ENCODE measurements at places on chromosomes 4 and X.
A peak's percentile ranks its signal among the peaks of the same experiment; 100 is the strongest.

- no peak for DNase-seq
Measured at GRCh38 chr4:14787894-14788293, 214.4 kb upstream of the CPEB2 start.

- no peak for DNase-seq
Measured at GRCh38 chrX:50697691-50698090, 116.3 kb downstream of the SHROOM4 start.

- DNase-seq, result no peak
Measured at GRCh38 chr4:159268607-159269006, 165.7 kb downstream of the RAPGEF2 start.

- DNase-seq, result no peak
Measured at GRCh38 chr4:1727117-1728031, 6.1 kb downstream of the TACC3 start.

GRCh38 chr4:115418635-115419396, 305.4 kb upstream of the NDST4 start:
- DNase-seq, result no peak

GRCh38 chr4:153267890-153268289, 63.6 kb downstream of the TRIM2 start:
- DNase-seq, result no peak

GRCh38 chr4:156783966-156784365, 187.6 kb downstream of the PDGFC start:
- DNase-seq, result no peak

- no peak for DNase-seq
Measured at GRCh38 chrX:82765811-82766210, 742.3 kb upstream of the POU3F4 start.

- DNase-seq, result no peak
Measured at GRCh38 chr4:89757154-89757719, 79.7 kb downstream of the SNCA start.

- no peak for DNase-seq
Measured at GRCh38 chr4:24877868-24878635, 34.8 kb downstream of the CCDC149 start.

GRCh38 chrX:50812995-50813842, 775 bp downstream of the SHROOM4 start:
- DNase-seq, result no peak

DNA sequence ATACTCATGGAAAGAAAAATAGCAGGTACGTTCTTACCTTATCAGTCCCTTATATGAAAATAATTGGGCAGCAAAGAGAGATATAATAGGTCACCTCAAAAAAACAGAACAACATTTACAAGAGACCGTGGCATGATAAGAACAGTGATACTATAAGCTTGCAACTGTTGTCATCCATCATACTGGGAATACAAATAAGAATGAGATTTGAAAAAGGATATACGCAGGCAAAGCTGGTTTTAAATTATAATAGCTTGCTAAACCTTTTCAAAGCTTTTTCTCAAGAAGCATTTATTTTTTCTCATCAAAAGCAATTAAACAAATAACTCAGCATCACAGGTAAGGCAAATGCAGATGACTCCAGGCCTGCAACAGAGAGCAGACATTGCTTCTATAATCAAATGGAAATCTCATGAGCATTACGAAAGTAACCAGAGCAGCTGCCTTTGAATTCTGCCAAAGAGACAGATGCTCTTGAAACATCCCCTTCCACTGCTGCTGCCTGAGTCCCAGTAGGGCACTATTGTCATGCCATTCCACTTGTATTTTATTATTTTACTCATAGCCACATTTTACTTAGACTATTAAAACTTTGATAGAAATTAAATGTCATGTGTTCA, 620.6 kb upstream of the GNPDA2 start:
- no peak for DNase-seq

DNA sequence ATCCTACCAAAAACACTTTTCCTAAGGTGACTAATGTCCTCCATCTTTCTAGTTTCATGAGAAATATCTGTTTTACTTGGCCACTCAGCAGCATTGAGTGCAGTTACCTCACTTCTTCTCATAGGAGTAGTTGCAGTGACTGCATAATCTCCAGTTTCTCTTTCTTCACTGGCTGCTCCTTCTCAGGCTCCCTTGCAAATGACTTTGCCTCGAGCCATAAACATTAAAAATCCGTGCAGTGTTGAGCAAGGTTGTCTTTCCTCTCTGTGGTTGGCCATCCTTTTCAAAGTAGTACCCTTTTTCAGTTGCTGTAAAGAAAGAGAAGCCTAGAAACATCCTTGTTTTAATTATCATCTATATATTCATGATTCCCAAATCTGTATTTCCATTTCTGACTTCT, 10.2 kb upstream of the PRKG2 start:
- no peak for DNase-seq

- DNase-seq, result no peak
Measured at GRCh38 chr4:82560853-82561785, 669 bp downstream of the TMEM150C start.

- no peak for DNase-seq
Measured at GRCh38 chr4:144666539-144667175, 20.7 kb downstream of the HHIP start.

GRCh38 chr4:16752150-16752549, 146.3 kb downstream of the LDB2 start:
- DNase-seq, result no peak

GRCh38 chr4:2135083-2135482, 76.0 kb downstream of the NAT8L start:
- peak; percentile 56 for DNase-seq

GRCh38 chr4:31089815-31090214, 369.6 kb downstream of the PCDH7 start:
- DNase-seq, result no peak

DNA sequence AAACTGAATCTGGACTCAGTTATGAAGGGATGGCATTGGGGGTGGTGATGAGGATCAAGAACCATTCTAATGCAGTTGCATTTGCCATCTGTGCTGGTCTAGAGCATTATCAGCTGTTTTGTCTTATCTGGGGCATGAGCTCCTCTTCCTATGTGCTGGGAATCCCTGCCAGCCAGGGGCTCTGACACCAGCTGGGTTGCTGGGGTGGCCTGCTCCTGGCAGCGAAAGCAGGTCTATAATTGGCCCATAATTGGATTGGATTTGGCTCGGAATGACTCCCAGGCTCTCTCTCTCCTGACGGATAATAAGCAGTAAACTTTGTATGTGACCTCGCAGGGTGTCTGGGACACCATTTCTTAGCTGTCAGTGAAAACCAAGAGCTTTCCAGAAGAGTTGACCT, 34.1 kb downstream of the SMPX start:
- no peak for DNase-seq

GRCh38 chr4:41285202-41285863, 28.6 kb downstream of the UCHL1 start:
- no peak for DNase-seq

DNA sequence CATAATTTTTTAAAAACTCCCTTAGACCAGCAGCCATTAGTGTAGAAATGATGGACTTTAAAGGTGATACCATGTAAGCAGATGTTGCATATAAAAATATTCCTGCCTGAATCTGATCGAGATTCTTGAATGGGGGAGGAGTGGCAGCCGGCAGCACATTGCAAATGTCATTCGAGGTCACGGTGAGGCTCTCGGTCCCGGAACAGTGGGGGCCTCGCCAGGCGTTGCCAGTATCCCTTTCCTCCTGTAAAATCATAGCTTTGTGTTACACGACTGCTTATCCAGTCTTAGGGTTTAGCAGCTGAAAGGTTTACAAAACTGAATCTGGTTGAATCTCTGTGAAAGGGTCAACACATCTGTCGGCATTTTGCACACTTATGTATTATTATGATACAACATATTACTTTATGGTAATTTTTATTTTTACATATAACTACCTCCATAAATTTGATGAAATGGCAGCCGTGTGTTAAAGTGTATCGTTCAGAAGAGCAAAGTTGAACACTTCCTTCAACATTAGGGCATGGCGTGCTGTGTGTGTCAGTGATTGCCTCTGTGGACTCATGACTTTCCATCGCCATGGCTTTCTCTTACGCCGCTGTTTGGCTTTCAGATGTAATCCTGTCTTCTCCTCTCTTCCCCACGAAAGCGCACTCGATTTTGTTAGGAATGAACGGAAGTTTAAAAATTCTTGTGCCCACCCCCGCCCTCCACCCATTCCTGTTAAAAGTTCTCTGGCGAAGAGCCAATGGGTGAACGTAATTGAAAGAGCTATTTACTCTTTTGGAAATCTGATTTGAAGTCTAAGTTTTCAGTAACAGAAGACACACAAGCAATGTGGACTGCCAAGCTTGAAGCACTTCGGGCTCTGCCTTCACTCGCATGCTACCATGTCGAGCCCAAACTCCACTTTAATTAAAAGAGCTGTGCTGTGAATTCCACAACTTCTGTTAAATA, 114.8 kb downstream of the STOX2 start:
- no peak for DNase-seq

- DNase-seq, result no peak
Measured at GRCh38 chr4:165711912-165712311, 161.1 kb upstream of the TLL1 start.

- DNase-seq, result no peak
Measured at GRCh38 chrX:111086591-111087006, 9.4 kb upstream of the PAK3 start.

DNA sequence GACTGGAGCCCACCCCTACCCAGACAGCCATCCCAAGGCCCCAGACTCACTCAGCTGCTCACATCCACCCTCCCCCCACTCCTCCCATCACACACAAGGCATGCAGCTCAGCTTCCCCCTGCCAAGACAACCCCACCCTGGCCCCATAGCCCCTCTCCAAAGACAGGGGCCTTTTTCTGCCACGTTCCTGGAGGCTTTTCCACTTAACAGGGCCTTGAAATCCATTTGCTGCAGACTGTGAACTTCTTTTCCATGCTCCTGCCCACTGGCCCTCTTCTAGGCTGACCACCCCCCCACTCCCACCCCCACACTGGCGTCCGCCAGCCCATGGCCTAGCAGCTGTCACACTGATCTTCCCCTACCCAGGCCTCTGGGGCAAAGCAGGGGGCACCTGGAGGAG, 76.0 kb downstream of the PJA1 start:
- DNase-seq, result no peak

- DNase-seq, result no peak
Measured at GRCh38 chr4:41104155-41104554, 110.2 kb downstream of the APBB2 start.

DNA sequence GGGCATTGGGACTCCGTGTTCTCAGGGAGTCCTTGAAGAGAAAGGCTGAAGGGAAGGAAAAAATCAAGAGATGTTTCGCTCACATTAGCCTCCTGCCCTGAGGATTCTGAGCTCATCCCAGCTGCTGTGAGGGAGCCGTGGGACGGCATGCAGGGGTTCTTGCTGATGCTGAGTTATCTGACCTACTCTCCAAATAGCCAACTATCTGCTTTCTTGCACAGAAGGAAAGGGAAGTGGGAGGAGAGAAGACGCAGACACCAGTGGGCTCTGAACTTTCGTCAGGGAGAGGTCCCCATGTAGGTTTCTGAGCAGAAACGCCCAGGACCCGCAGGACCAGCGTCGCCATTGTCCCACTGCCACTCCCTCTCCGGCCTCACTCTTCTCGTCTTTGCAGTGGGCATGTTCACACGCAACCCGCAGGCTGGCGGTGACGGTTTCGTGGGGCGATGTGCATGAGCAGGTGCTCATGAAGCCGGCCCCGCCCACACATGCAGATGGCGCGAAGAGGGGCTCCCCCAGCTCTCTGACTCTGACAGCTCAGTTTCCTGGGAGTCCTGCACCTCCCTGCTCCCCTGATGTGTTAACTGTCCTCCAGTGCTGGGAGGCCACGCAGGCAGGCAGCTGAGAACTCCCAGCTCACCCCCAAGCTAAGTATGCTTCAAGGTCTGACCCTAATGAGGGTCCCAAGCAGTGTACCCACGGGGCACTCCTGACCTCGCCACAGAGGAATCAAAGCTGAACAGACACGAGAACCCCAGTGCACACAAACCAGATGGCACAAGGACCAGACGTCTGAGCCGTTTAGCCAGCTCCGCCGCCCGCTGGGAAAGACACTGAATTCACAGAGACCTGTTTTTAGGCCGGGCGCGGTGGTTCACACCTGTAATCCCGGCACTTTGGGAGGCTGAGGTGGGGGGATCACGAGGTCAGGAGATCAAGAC, 13.6 kb upstream of the ABLIM2 start:
- peak; percentile 81 for DNase-seq

GRCh38 chr4:172379834-172380233, 566.6 kb downstream of the GALNTL6 start:
- no peak for DNase-seq

DNA sequence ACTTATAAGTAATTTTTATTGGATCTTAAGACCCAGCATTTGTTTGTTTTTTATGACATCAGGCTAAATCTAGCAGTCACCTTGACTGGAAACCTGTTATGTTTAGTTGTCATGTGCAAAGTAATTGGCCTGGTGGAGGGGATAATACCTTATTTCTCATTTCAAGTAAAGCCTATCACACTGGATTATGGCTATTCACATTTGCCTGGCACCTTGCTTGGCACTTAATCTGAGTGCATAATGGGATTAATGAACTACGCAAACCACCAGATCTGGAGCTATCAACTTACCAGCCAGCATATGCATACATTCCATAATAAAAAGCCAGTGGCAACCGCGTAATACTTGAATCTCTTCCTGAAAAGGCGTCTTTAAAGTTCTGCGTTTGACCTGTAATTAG, 23.2 kb downstream of the SLC7A11 start:
- DNase-seq, result no peak

GRCh38 chrX:31314921-31315320, 243.1 kb upstream of the FTHL17 start:
- DNase-seq, result no peak

GRCh38 chr4:3145234-3145924, 70.9 kb downstream of the HTT start:
- no peak for DNase-seq

All from activated effector memory CD4-positive, alpha-beta T cell treated with anti-CD3 and anti-CD28 coated beads, Interleukin-2, amount 50 U/mL, for 16 hours (primary cell).